ENCODE measurements at places on chromosomes 5 and 9.

DNA sequence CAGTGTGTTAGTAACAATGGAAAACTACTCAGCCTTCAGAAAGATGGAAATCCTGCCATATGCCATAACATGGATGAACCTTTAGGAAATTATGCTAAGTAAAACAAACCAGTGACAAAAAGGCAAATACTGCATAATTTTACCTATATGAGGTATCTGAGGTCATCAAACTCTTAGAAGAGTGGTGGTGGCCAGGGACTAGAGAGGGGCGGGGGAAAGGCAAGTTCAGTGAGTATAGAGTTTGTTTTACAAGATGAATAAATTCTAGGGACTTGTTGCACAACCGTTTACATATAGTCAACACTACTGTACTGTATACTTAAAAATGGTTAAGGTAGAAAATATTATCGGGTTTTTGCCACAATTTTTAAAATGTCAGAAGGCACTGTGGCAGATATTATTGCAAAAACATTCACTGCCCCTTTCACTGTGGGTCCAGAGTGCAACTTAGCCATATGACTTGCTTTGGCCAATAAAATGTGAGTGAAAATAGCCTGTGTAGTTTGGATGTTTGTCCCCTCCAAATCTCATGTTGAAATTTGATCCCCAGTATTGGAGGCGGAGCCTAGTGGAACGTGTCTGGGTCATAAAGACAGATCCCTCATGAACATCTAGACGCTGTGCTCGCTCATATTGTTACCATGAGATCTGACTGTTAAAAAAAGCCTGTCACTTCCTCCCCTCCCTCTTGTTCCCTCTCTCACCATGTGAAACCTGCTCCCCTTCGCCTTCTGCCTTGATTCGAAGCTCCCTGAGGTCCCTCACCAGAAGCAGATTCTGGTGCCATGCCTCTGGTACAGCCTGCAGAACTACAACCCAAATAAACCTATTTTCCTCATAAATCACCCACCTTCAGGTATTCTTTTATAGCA is 9.5 kb downstream of the ZNF367 start:
- DNase-seq: no peak

DNA sequence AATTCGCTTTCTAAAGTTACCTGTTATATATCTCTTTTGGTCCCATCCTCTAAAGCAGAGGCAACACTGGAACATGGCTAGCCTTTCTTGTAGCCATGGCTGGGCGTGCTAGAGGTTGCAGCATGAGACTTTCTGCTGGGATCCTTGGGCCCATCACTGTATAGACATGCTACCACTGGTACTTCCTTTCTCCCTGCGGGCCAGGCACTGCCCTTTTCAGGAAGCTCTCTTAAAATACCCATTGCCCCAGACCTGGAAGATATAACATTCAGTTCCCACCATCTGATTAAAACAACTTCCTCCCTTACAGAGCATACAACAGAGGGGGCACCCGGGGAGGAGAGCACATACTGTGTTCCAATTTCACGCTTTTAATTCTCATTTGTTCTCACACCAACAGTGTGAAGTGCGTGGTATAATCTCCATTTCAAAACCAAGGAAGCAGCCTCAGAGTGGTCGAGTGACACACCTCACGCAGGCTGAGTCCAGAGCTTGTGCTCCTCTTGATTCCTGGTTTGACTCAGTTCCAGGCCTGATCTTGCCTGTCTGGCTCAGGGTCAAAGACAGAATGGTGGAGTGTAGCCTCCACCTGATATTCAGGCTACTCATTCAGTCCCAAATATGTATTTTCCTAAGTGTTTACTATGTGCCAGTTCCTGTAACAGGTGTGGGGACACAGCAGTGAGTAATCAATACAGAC is 22.6 kb downstream of the PTGS1 start:
- no peak for DNase-seq

GRCh38 chr5:155878991-155879575 is 447.9 kb upstream of the SGCD start:
- no peak for DNase-seq

GRCh38 chr5:2591777-2592453 is 159.6 kb downstream of the IRX2 start:
- no peak for DNase-seq

- no peak for DNase-seq
Measured at GRCh38 chr5:172009536-172010270, 3.3 kb upstream of the FBXW11 start.

GRCh38 chr9:126463426-126463825 is 136.8 kb downstream of the MVB12B start:
- DNase-seq: no peak

- DNase-seq: no peak
Measured at GRCh38 chr5:78795757-78796156, 147.2 kb upstream of the LHFPL2 start.

DNA sequence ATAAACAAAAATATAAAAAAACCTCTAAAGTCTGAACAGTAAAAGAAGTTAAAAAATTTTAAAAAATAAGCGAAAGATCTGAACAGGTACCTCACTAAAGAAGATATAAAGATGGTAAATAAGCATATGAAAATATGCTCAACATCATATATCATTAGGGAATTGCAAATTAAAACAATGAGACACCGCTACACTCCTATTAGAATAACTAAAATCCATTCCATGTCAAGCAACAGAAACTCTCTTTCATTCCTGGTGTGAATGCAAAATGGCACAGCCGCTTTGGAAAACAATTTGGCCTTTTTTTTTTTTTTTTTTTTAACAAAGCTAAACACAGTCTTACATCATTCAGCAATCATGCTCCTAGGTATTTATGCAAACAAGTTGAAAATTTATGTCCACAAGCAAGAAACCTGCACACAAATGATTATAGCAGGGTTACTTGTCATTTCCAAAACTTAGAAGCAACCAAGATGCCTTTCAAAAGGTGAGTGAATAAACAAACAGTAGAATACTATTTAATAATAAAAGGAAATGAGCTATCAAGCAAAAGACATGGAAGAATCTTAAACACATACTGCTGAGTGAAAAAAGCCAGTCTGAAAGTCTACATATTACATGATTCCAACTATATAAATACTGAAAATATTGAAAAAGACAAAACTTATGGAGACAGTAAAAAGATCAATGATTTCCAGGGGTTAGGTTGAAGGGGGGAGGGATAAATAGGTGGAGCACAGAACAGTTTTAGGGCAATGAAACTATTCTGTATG is 22.1 kb downstream of the ANXA1 start:
- DNase-seq: no peak

DNA sequence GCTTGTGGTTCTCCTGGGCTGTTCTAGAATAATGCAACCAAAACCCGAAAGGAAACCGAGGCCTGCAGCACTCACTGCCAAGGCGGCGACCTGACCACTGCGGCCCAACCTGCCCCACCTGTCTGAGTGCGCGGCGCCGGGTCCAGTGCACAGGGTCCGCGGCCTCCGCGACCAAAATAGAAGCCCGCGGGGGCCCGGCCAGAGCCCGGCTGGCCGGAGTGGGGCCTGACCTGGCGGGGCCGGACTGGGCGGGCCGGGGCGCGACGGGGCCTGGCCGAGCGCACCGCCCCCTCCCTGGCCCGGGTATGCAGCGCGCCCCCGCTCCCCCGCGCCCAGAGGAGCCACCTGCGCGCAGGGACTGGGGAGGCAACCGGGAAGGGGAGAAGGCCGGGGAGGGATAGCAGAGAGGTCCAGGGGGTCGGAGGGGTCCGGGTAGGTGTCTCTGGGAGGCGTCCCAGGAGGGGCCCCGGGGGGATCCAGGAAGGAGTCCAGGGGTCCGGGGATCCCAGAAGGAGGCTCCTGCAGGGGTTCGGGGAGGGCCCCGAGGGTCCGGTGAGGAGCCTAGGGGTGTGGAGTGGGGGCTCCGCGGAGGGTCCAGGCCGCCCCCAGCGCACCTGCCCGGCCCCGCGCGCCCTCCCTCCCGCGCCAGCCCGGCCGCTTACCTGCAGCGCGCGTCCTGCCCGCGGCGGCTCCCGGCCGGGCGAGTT is 503 bp downstream of the SEMA4D start:
- no peak for DNase-seq

- DNase-seq: no peak
Measured at GRCh38 chr9:101572316-101572715, 22.5 kb downstream of the PPP3R2 start.

DNA sequence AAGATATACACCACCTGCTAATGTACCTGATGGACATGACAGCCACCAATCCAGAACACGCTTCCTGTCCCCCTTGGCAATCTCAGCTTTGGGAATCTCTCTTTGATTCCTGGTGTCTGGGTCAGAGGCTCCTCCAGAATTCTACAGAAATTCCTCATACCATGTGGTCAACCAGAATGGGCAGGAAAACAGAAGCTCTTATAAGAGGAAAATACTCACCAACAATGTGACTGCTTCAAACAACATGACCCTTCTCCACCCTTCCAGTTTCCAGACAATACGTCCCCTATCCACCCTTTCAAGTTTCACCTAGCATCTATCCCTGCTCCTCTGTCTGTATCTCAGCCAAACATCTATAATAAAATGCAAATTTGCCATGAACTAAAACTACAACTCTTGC is 247.2 kb downstream of the DENND1A start:
- DNase-seq: no peak

DNA sequence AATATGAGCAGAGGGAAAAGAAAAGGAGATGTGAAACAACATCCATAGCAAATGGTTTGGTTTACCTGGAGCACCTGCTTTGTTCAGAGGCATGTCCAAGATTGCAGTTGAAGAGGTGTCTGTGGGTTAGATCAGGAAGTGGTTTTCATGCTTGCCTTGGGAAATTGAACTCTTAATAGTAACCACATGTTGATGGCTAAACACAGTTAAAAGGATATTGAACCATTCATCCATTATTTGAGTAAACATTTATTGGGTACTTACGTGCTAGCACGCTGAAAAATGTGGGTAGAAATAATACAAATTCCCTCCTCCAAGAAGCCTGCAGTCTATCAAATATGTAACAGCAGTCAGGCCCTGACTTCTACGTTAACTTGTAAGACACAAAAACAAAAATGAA is 235.7 kb upstream of the TNC start:
- DNase-seq: no peak

- no peak for DNase-seq
Measured at GRCh38 chr5:3837506-3837905, 241.9 kb downstream of the IRX1 start.

DNA sequence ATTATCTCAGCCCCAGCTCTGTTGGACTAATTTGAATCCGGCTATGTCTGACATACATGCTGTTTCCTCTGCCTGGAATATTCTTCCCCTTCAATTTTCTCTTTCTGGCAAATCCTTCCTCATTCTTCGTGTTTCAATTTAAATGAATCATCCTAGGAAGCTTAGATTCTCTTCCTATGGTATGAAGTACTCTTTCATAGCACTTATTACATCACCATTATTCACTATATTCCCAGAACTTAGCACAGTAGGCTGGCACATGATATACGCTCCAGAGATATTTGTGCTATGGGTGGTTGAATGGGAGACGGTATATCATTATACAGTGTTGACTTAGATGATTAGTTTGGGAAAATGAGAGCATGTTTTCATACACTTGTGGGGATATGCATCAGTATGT is 91.0 kb upstream of the JAK2 start:
- DNase-seq: no peak

DNA sequence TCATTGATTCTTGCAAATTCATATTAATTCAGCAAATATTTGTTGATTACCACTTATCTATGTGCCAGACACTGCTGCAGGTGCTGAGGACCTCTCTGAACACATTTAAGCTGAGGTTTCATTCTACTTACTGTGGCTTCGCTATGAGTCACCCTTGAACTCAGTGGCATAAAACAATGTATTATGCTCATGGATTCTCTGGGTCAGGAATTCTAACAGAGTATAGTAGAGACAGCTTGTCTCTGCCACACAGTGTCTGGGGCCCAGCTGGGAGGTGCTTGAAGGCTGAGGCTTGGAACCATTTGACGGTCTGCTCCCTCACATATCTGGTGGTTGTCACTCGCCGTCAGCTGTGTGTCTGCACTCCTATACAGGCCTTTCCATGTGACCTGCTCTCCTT is 124.3 kb upstream of the NR3C1 start:
- DNase-seq: no peak

DNA sequence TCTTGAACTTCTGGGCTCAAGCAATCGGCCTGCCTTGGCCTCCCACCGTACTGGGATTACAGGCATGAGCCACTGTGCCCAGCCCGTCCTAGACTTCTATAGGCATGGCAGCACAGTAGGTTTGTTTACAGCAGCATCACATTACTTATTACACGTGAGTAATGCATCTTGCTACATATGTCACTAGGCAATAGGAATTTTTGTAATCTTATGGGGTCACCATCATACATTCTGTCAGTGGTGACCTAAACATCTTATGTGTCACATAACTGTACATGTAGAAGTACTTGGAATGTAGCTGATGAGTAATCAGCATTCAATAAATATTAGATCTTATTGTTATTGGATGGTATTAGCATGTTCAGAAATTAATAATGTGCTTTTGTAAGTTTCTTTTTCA is 22.9 kb upstream of the ABCA1 start:
- DNase-seq: no peak

DNA sequence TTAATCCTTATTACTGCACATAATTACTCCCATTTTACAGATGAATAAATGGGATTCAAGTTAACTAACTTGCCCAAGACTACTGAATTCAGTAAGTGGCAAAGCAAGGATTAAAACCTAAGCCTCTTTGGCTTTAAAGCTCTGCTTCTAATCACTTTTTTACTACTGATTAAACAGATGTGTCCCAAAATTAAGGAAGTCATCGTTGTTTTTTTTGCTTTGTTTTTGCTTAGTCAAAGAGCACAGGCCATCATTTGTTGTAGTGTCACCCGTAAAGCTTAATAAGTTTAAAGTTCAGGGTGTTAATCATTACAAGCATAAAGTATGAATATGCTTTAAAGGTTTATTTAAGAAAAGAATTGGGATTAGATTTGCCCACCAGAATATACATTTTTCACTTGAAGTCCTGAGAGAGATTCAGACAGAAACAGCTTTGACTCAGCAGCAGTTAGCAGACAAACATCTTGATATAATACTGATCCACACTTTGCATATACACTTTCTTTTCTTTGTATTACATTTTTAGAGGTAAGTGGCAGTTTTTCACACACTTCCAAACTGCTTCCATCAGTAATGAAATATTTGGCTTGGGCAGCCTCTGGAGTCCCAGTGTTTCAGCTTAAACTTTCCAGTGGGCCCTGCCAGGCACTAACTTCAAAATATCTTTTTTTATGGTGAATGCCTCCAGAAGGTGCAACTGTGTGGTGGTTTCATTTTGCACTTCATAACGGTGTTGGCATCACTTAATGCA is 52.7 kb downstream of the PIK3R1 start:
- DNase-seq: no peak
